K562 (cell line): ENCODE measurements at places on chromosomes 5 and 9. TPM values are rescaled to one million over a fixed set of nuclear protein-coding genes. Genes with fewer than 3 reads are reported as not detected.

Gene MEF2C
- total RNA-seq: 56.5 and 64.5 TPM in 2 replicates

GRCh38 chr5:8585230-8586018 is 716.5 kb downstream of the MTRR start:
- no peak overlapping the region for H3K4me3 ChIP-seq
- no peak for DNase-seq
- no peak overlapping the region for H3K27ac ChIP-seq
- H3K4me1 ChIP-seq: no peaks in the 10 kb centered on the region
- H3K27me3 ChIP-seq: no peaks in the 10 kb centered on the region
- no peaks in the 10 kb centered on the region for H3K36me3 ChIP-seq

DNA sequence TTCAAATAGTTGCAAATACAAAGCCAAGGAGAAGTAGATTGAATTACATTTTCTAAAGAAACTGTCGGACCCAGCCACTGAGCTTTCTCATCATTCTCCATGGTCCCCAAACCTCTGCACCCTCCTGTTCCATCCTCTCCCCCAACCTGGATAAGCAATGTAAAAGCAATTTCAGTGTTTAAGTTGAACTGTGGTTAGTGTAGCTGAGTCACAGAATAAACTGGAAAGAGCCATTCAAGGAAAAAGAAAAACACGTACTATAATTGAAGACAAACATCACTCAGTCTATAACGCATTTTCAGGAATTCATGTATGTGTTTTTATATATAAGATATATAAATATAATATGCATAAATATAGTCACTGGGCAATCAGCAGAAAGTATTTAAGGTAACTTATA is 54.1 kb upstream of the TMEM161B start:
- H3K36me3 ChIP-seq: no peaks in the 10 kb centered on the region
- no peaks in the 10 kb centered on the region for H3K4me1 ChIP-seq
- H3K4me3 ChIP-seq: no peak overlapping the region
- no peaks in the 10 kb centered on the region for H3K27me3 ChIP-seq
- H3K27ac ChIP-seq: no peak overlapping the region

GRCh38 chr9:135607401-135608293 is 31.7 kb downstream of the GLT6D1 start:
- peaks cover 47% of the 10 kb centered on the region for H3K27me3 ChIP-seq
- H3K4me1 ChIP-seq: peaks cover 20% of the 10 kb centered on the region
- DNase-seq: no peak
- no peak overlapping the region for H3K27ac ChIP-seq
